Hematopoietic multipotent progenitor cell treated with erythropoietin and hydrocortisone succinate and interleukin-3 and kit ligand, for 17 days (in vitro differentiated cells): ENCODE measurements at places on chromosomes 4 and X.

DNA sequence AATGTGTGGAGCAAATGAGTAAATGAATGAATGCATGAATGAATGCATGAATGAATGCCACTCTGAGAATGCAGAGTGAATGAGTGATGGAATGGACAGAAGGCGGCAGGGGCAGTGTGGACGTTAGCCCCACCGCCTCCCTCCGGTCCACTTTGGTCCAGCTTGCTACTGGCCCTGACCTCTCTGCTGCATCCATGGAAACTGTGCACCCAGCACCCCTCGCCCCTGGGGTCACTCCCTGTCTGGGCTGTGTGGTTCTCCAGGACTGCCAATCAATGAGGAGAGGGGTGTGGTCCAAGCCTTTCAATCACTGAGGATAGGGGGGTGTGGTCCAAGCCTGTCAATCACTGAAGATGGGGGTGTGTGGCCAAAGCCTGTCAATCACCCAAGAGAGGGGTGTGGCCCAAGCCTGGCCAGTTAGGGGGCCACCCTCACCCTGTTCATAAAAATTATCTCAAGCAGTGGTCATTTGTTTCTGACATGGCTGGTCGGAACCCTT lies 39.2 kb upstream of the ASMTL start:
- no peak for DNase-seq

- DNase-seq, result no peak
Measured at GRCh38 chr4:108426493-108426892, 193.9 kb upstream of the RPL34 start.

- no peak for DNase-seq
Measured at GRCh38 chrX:37787423-37787869, 7.6 kb downstream of the CYBB start.

GRCh38 chr4:8156617-8157016 lies 2.0 kb downstream of the ABLIM2 start:
- DNase-seq, result no peak

DNA sequence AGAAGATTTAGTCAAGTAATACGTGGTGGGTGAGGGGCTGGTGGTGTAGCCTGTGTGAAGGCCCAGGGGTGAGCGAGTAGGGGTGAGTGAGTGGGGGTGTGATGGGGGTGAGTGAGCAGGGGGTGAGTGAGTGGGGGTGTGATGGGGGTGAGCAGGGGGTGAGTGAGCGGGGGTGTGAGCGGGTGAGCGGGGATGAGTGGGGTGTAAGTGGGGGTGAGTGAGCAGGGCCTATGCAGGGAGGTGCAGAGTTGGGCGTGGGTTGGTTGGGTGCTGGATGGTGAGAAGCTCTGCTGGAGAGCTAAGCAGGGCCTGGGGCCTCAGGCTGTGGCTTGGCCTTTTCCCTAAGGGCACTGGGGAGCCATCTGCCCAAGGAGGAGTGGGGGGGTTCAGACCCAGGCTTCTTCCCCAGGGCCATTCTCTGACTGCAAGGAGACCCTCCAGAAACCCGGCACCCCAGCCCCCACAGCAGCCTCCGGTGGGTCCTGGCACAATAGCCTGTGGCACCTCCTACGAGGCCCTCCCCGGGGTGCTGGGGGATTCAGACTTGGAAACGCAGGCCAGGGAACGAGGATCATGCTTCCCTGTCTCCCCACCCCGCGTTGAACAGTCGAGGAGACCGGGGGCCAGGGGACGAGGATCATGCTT lies 30.4 kb downstream of the SH3TC1 start:
- DNase-seq, result no peak

- DNase-seq, result no peak
Measured at GRCh38 chr4:45453258-45453853, 670.5 kb downstream of the GABRG1 start.

DNA sequence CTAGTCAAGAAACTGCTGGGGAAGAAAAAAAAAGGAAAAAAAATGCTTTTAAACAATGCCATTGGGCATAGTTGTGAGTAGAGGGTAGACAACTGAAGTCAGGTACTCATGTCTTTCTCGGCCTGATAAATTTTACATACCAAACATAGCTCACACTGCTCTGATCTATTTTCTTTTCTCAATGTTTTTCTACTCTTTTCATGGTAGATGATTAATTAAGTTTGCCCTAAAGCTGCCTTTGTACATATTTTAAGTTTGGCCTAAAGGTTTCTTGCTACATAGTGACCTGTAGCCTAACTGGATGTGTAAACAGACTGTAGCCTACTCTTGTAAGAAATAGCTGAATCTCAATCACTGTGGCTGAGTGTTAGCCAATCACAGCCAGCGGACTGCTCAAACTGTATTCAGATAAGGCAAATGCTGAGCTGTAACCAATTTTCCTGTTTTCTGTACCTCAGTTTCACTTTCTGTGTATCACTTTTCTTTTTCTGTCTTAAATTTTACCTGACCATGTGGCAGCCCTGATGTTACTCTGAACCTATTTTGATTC lies 121.0 kb downstream of the PCDH10 start:
- no peak for DNase-seq

DNA sequence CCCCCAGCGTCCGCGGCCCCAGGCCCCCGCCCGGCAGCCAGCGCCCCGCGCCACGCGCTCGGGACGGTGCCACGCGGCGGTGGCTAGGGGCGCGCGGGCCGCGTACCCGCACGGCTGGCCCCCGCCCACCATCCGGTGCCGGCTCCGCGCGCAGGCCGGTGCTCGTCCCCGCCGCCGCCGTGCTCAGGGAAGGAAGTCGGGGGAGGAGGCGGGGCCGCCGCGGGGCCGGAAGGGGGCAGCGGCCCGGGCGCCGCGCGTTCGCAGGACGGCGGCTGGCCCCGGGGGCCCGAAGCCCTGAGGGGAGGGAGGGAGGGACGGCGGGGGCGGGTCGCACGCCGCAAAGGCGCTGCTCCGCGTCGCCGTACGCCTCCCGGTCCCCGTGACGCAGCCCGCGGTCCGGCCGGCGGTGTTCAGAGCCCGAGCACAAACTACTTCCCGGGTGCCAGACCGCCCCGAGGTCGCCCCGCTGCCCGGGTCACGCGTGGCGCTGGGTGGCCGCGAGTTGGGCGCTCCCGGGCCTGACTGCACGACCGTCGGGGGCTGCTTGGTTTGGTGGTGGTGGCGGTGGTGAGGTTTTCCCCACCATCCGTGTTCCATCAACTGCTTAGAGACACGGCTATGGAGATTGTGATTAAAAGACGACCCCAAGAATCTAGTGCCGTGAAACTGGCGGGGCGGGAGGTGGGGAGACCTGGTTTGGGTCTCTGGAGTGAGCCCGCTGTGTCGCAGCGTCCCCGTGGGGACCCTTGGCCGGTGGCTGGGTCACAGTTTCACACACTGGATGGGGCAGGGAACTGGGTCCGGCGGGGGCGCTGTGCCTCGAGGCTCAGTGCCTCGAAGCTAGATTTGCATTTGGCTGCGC lies at the start of gene DCTD:
Gene DCTD (minus strand): TSS at position 205 of the 862 bp plus-strand sequence. CDS start 1,818 bp downstream, outside the sequence.
- DNase-seq, result no peak

- no peak for DNase-seq
Measured at GRCh38 chr4:52246827-52247226, 195.7 kb downstream of the SPATA18 start.

DNA sequence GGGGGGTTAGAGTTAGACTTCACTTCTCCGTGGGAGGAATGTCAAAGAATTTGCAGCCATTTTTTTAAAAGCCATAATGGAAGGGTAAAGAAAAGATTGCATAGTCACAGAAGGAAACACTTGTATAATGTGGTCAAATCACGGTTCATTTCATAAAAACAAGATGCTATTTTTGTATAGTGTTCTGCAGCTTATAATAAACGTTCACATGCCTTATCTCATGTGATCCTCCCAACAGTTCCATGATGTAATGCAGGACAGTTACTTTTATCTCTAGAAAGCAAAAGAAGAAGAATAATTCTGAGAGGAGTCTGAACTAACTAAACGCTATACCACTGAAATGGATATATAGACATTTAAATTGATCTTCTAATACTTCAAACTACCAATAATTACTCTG lies 71.3 kb upstream of the CAMK2D start:
- no peak for DNase-seq

GRCh38 chr4:167724941-167725340 lies 367.4 kb upstream of the ANXA10 start:
- no peak for DNase-seq

GRCh38 chr4:1629699-1630083 lies 54.4 kb downstream of the FAM53A start:
- no peak for DNase-seq

GRCh38 chr4:37757761-37758160 lies 68.7 kb upstream of the PGM2 start:
- DNase-seq, result no peak

GRCh38 chrX:133796282-133796681 lies 189.1 kb downstream of the GPC3 start:
- DNase-seq, result no peak

DNA sequence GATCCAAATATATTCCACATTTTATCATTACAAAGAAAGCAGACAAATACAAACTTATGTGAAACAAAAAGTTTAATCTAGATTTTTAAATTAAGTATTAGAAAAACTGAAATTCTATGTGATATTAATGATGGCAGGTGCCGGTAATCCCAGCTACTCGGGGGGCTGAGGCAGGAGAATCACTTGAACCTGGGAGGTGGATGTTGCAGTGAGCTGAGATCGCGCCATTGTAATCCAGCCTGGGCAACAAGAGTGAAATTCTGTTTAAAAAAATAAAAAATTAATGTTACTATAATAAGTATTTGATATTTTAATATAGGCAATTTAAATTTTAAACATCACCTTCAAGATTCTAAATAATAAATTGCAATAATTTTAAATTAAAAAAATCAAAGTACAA lies 400.6 kb downstream of the PABPC4L start:
- no peak for DNase-seq

DNA sequence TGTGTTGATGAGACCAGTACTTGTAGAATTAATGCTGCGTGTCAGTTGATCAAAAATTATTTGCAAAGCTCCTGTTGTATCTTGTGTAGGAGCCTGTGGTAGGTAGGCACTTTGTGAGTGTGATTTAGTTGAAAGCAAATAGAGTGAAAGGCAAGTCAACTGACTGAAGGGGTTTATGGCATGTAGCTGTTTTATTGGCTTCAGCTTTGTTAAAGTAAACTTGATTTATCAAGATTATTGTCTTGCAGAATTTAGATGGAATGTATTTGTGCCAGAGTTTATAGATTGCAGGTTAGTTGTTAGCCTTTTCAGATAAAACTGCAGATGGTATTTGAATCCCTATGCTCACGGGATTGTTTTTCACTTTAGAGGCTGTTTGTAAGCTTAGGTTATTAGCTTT lies 128.0 kb downstream of the FRAS1 start:
- DNase-seq, result no peak

- DNase-seq, result no peak
Measured at GRCh38 chr4:173091362-173091761, 77.2 kb upstream of the GALNT7 start.

- DNase-seq, result no peak
Measured at GRCh38 chr4:17962171-17962570, 59.4 kb downstream of the LCORL start.
